ENCODE measurements at places on chromosomes 1 and 21. TPM values are rescaled to one million over a fixed set of nuclear protein-coding genes. Genes with fewer than 3 reads are reported as not detected.

GRCh38 chr1:58249737-58250586, 296.6 kb downstream of the OMA1 start:
- H3K27me3 ChIP-seq = no peaks in the 10 kb centered on the region
- H3K4me3 ChIP-seq = peak overlapping the region; percentile 36
- H3K4me1 ChIP-seq = peaks cover 7% of the 10 kb centered on the region
- no peak overlapping the region for H3K27ac ChIP-seq

DNA sequence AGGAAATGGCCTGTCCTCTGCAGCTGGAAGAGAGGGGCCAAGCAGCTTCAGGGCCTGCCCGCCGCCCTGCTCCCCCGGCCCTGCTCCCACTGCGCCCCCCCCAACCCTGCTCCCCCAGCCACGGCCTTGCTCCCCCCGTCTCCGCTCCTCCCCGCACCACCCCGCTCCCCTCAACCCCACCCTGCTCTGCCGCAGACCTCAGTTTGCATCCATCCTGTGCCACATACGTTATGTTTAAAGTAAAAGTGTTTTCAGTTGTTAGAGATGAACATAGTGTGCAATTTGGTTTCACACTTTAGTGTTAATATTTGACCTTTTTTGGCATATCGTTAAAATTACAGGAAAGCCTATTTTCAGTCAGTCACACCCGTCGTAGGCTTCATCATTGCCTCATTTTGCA, 34.1 kb upstream of the DIP2A start:
- no peaks in the 10 kb centered on the region for H3K27me3 ChIP-seq
- no peaks in the 10 kb centered on the region for H3K4me1 ChIP-seq
- no peak for DNase-seq
- no peak overlapping the region for H3K27ac ChIP-seq
- H3K36me3 ChIP-seq = no peaks in the 10 kb centered on the region

GRCh38 chr1:115952547-115952946, 23.8 kb upstream of the SLC22A15 start:
- no peaks in the 10 kb centered on the region for H3K36me3 ChIP-seq
- no peak overlapping the region for H3K4me3 ChIP-seq
- no peak for DNase-seq
- H3K27me3 ChIP-seq = no peaks in the 10 kb centered on the region
- H3K4me1 ChIP-seq = no peaks in the 10 kb centered on the region

DNA sequence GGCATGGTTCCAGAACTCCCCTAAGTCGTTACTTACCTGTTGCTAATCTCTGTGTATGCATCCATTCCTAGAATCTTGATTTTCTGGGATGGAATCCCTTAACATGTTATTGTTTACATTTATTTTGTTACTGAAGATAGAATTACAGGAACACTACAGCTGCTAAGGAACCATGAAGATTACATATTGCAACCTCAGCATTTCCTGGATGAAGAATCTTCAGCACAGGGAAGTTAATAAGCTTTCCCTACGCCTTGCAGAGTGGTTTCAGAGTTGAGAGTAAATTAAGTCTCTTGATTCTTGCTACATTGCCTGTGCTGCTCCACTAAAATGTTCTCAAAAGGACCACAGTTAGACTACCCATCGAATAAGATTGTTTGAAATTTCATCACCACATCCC, 31.4 kb upstream of the GBP6 start:
- DNase-seq = no peak
- H3K4me1 ChIP-seq = no peaks in the 10 kb centered on the region

DNA sequence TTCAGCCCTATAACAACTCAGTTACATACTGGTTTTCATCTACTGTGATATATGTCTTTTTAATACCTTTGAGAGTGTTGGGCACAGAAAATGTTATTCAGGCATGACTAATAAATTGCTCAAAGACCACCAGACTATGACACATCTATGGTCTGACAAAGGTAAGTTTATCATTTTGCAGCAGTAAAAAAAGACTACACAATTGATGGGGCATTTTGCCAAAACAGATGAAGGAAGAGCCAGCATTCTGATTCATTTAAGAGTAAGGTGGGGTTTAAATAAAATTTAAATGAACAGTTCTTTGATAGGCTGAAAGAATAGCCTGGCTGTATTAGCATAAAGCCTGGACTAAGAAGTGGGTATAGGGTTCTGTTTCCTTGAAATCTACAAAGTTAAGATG, 8.8 kb upstream of the RNPC3 start:
- DNase-seq = no peak
- no peaks in the 10 kb centered on the region for H3K4me1 ChIP-seq
- H3K4me3 ChIP-seq = no peak overlapping the region
- H3K27me3 ChIP-seq = no peaks in the 10 kb centered on the region
- no peak overlapping the region for H3K27ac ChIP-seq

TCHH gene
- total RNA-seq = 0.08 TPM

DNA sequence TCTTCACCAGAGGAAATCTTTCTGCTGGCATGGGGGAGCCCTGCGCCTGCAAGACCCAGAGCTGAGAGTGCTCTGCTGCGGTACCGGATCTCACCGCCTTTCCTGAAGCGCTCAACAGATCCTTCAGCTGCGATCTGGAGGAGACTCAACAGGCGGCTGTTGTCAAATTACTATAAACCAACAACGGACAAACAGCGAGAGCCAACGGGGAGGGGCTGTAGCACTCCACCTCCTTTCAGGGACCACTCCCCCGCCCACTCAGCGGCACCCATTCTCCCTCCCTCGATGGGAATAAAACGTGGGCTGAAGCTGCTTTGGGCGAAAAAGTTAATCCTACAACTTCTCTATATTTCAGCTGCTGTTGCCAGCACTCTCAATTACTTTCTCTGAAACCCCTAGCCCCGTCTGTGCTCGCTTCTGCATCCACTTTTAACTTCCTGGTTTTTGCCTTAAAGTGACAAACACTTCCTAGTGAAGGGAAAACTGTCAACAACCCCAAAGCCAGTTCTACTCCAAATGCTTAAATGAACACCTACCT, at the start of gene FMO5:
TSS of gene FMO5 (minus strand) at position 147 of the 538 bp plus-strand sequence. CDS start 310 bp downstream, outside the sequence.
- DNase-seq = peak; percentile 76
- no peaks in the 10 kb centered on the region for H3K36me3 ChIP-seq
- H3K4me3 ChIP-seq = peak within 1 kb of the TSS; percentile 66
- no peaks in the 10 kb centered on the region for H3K4me1 ChIP-seq
- H3K27me3 ChIP-seq = no peaks in the 10 kb centered on the region
